ENCODE measurements at places on chromosomes 5 and 9.

- DNase-seq, result no peak
These were observed 18.0 kb downstream of the FAM174A start for GRCh38 chr5:100553209-100553608.

DNA sequence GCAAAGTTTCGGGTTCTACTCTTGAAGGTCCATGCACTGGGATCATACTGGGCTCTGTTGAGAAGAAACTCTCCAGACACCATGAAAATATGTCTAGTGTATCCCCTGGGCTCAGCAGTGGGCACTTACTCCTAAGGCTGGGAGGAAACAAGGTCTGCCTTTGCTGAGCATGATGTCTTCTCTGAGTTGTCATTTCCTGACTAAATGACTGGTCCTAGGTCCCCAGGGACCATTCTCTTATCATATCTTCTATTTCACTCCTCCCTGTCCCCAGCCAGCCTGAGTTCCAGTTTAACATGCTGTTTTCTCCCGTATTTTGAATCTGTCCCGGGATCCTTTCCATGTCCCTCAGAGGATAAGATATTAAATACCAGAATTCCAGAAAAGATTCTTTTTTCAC, 225.4 kb downstream of the MTRR start:
- no peak for DNase-seq

- no peak for DNase-seq
These were observed 103.5 kb upstream of the PTCH1 start for GRCh38 chr9:95620314-95620713.

DNA sequence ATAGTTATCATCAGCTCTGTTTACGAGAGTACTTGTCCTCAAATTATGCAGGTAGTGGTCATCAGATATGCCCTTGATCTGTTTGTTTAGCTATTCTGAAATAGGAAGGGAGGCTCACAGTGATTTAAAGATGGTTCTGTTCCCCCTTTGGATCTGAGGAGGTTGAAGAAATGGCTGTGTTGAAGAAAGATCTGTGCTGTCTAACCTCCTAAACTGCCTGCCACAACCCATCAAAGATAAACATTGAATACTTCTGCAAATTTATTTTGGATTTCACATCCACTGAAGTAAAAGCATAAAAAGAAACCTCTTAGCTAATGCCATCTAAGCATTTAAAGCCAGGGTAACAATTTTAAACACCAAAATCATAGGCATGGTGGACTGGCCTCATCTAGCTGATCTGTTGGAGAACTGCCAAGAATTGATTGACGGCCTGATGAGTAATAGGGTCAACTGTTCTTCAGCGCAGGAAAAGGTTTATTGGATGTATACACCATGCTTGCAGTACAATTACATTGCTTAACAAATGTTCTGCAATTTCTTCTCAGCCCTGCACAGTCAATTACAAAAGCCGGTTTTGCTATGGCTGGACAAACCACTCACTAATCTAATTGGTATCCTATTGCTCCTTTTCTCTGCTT, 97.6 kb downstream of the SEMA6A start:
- no peak for DNase-seq

GRCh38 chr9:136798708-136799078, 2.6 kb downstream of the CCDC183 start:
- DNase-seq, result no peak

GRCh38 chr5:125236007-125236406, 489.6 kb upstream of the ZNF608 start:
- DNase-seq, result no peak

DNA sequence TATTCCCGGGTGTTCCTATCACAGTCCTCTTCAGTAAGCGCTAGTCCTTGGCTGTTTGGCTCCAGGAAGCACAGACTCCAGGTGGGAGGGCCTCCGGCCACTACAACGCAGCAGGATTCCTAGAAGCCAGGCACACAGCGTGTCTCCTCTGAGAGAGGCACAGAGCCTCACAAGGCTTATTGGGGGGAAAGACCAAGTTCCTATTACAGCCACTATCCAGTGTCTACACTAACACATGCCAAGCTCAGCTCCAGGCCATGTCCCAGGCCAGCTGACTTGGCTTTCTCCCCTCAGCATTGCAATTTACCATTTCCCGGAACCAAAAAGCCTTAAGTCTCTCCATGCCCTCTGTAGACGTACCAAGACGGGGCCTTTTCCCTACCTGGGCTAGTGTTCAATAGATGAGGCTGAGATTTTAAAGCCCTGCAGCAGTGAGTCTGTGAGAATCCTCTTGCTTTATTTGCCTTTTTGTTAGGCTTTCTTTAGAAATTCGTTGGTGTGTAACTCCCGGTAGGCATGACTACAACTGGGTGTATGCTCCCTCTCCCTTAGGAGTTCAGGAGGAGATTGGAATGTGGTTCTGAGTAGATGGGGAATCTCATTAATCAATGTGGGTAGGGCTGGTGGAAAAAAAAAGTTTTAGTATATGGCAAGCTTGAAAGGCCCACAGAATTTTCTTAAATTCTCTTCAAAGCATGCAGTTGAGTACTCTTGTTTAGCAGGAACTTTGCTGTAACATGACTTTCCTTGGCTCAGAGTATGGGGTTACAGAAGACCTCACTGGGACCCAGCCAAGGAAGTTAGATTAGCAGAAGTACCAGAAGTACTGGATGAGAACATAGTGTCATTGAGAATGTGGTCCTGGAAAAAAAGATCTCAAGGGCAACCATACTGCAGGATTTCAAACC, 84.3 kb upstream of the SLC1A3 start:
- DNase-seq, result no peak

DNA sequence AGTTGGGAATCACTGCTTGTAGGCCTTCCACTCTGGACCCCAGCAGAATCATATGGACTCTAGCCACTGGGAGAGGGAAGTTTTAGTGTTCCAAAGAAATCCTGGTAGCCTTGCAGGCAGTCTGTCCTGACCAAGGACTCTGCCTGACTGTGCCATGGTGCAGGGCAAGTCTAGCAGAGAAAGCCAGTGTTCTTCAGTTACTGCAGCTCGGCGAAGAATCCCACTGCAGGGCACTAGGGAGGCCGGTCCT, 20.3 kb upstream of the MATR3 start:
- DNase-seq, result no peak

GRCh38 chr5:124662181-124662781, 84.2 kb downstream of the ZNF608 start:
- DNase-seq, result no peak

GRCh38 chr9:121286688-121286972, 18.7 kb downstream of the GSN start:
- DNase-seq, result no peak

DNA sequence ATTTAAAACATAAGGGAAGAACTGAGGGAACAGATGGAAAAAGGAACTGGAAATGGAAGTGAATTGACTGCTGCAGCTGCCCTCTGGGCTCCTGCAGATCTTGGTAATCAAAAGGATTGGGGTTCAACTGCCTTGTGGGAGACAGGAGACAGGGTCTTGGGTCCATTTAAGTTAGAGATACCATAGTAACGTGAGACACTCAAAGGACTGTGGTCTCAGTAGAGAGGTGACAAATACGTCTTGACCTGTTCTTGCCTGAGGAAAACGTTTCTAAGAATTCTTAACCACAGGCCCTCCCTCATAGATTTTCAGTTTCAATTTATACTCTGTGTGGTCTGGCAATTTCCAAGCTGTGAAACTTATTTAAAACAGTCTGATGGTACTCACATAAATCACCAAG, 100.8 kb upstream of the DHFR start:
- no peak for DNase-seq

GRCh38 chr9:95937131-95937530, 61.6 kb downstream of the ERCC6L2 start:
- no peak for DNase-seq

DNA sequence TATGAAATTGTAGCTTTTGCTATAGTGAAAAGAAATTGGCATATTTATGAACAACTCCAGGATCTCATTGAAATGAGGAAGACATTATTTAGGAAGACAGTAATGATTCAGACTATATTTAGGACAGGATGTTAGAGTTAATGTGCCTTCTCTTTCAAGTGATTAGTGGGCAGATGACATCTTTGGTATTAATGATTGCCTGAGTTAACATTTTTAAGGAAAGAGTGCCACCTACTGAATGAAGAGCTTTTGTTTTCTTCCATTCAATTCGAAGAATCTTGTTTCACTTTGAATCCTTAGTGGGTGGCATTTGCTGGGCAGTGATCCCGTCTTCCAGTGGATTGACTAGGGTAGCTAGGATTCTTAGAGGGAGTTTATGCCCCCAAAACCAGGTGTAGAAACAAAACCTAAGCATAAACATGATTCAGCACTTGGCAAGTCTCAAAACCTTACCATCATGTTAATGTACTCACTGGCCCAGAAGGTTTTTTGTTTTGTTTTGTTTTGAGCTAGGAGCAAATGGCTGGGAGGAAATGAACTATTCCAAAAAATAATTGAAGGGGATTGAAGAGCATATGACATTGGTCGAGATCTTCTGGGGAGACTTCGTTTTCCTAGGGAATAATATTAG, 23.2 kb downstream of the MAP3K1 start:
- DNase-seq, result no peak

DNA sequence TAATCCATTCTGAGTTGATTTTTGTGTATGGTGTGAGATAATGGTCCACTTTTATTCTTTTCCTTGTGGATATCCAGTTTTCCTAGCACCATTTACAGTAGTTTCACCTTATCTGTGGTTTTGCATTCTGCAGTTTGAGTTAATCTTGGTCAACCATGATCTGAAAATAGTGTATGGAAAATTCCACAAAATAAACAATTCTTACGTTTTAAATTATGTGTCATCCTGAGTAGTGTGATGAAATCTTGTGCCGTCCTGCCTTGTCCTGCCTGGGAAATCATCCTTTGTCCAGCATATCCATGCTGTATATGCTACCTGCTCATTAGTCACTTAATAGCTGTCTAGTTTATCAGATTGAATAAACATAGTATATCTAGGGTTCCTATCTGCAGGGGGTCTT, 42.1 kb downstream of the CDC42SE2 start:
- no peak for DNase-seq

- DNase-seq, result no peak
These were observed 36.0 kb downstream of the FAM78A start for GRCh38 chr9:131240047-131240921.

DNA sequence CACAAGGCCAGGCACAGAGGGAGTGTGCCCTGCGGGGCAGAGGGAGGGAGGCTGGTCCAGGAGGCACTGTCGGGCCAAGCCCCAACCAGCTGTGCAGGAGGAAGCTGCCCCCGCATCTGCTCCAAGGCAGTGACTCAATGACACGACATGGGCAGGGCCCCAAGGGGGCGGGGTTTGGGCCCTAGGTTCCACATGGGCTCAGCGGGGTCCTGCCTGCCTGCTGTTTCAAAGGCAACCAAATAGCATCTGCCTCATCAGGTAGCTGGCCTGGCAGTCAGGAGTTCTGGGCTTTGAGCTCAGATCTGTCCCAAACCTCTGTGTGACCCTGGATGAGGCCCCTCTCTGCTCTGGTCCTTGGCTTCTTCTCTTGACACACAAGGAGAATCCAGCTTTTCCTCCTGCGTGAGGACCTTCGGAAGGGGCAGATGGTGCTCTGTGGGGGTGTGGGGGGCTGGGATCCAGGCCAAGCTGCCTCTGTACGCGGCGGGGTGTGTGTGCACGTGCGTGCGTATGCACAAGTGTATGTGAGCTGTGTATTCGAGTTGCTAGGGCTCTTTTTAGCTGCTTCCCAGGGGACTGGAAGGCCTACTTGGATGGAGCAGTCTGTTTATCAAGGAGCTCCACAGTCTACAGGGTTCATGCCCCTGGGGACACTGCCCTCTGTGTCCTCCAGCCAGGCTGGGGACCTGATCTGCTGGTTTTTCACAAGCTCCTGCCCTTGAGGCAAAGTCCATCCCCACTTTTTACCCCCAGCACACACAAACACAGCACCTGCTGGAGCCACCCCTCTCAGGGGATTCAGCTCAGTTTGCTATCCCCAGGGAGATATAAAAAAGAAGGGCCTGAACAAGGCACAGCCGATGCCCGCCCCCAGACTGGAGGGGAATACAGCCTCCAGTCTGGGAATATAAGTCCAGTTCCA, 138.9 kb downstream of the RGS3 start:
- DNase-seq, result peak; percentile 75

DNA sequence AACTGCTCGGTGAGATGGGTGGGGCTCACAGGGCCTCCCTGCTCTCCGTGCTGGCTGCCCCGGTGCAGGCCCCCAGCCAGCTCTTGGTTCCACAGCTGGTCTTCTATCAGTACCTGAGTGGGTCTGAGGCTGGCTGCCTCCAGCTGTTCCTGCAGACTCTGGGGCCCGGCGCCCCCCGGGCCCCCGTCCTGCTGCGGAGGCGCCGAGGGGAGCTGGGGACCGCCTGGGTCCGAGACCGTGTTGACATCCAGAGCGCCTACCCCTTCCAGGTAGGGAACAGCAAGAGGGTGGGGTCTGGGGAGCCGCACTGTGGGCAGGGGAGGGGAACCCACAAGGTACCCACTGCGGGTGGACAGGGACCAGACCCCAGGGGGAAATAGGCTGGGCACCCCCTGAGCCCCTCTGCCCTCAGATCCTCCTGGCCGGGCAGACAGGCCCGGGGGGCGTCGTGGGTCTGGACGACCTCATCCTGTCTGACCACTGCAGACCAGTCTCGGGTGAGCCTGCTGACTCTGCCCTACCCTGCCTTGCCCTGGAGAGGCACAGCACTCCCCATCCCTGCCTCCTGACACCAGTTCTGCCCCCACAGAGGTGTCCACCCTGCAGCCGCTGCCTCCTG, 2.8 kb downstream of the MAMDC4 start:
- no peak for DNase-seq

- no peak for DNase-seq
These were observed 190.5 kb upstream of the OR13F1 start for GRCh38 chr9:104313396-104314110.

DNA sequence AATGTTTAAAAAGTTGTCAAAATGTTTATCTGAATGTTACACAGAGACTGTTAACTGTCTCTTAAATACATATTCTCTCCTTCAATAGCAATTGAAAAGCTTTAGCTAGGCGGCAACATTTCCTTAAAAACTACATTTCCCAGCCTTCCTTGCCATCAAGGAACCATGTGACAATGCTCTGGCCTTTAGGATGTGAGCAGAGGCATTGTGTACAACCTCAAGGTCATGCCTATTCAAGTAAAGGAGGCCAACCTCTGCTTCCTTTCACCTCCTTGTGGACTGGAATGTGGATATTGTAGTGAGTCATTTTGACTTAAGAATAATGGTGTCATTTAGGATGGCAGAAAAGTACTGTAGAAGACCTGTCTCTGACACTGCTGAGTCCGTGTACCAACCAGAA, 23.7 kb upstream of the MROH2B start:
- DNase-seq, result no peak

GRCh38 chr5:124642151-124642550, 104.3 kb downstream of the ZNF608 start:
- DNase-seq, result no peak

GRCh38 chr5:103016167-103016566, 103.8 kb downstream of the GIN1 start:
- no peak for DNase-seq

- DNase-seq, result no peak
These were observed 159.9 kb downstream of the PPP2R2B start for GRCh38 chr5:146718609-146719008.

GRCh38 chr5:8516356-8516755, 647.4 kb downstream of the MTRR start:
- DNase-seq, result no peak

- no peak for DNase-seq
These were observed 2.2 kb upstream of the VPS13A start for GRCh38 chr9:77175151-77175550.
